Left ventricle myocardium inferior (tissue), 1 donor: ENCODE measurements at places on chromosomes 12 and 14. TPM values are rescaled to one million over a fixed set of nuclear protein-coding genes. Genes with fewer than 3 reads are reported as not detected.

Gene CLECL1
- not detected for total RNA-seq

Gene HOXC5
- not detected for total RNA-seq

Gene WNT1
- total RNA-seq: not detected

Gene GALNT9
- total RNA-seq: not detected

Gene CACNA2D4
- total RNA-seq: 1.2 TPM

Gene LGMN
- 100 TPM for total RNA-seq

Gene ESYT1
- 23.2 TPM for total RNA-seq

Gene ZDHHC22
- not detected for total RNA-seq

Gene KLRD1
- total RNA-seq: 1.4 TPM

GRCh38 chr14:45807178-45807899, 554.3 kb upstream of the MIS18BP1 start:
- no peaks in the 10 kb centered on the region for H3K27me3 ChIP-seq
- no peak for DNase-seq
- H3K4me1 ChIP-seq: no peaks in the 10 kb centered on the region
- H3K27ac ChIP-seq: no peak overlapping the region
- no peak overlapping the region for H3K4me3 ChIP-seq
- H3K36me3 ChIP-seq: no peaks in the 10 kb centered on the region

GRCh38 chr14:96997269-96997668, 200.1 kb downstream of the VRK1 start:
- peaks cover 25% of the 10 kb centered on the region for H3K27me3 ChIP-seq
- no peak overlapping the region for H3K27ac ChIP-seq
- H3K4me3 ChIP-seq: no peak overlapping the region
- no peak for DNase-seq
- no peaks in the 10 kb centered on the region for H3K4me1 ChIP-seq

- H3K27ac ChIP-seq: no peak overlapping the region
- H3K4me1 ChIP-seq: no peaks in the 10 kb centered on the region
- H3K4me3 ChIP-seq: no peak overlapping the region
- H3K36me3 ChIP-seq: no peaks in the 10 kb centered on the region
- peaks cover 40% of the 10 kb centered on the region for H3K27me3 ChIP-seq
Observed at GRCh38 chr12:124227951-124228711, 66.8 kb upstream of the RFLNA start.

GRCh38 chr14:30417121-30417520, 141.8 kb upstream of the G2E3 start:
- H3K27ac ChIP-seq: no peak overlapping the region
- DNase-seq: no peak
- no peak overlapping the region for H3K4me3 ChIP-seq
- no peaks in the 10 kb centered on the region for H3K27me3 ChIP-seq

- DNase-seq: no peak
- no peak overlapping the region for H3K4me3 ChIP-seq
Observed at GRCh38 chr12:59472273-59472672, 123.6 kb upstream of the SLC16A7 start.

GRCh38 chr12:32970465-32971110, 74.0 kb upstream of the PKP2 start:
- H3K27ac ChIP-seq: no peak overlapping the region
- no peaks in the 10 kb centered on the region for H3K4me1 ChIP-seq
- H3K4me3 ChIP-seq: no peak overlapping the region
- no peak for DNase-seq

DNA sequence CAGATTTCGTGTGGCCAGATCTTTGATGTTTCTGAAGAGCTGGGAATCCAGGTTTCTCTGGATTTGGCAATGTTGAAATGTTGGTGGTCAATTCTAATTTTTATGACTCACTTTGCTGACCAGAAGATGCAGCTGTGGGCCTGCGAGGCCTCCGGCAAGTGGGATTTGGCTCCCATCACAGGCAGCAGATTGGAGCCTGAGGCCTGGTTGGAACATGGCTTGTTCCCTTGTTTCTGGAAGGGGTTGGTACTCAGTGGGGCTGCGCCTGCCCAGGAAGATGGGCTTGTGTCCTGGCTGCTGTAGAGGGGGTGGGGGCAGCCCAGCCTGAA, 23.1 kb downstream of the FBRSL1 start:
- no peaks in the 10 kb centered on the region for H3K27me3 ChIP-seq
- peaks cover 32% of the 10 kb centered on the region for H3K4me1 ChIP-seq
- peak overlapping the region; percentile 3 for H3K27ac ChIP-seq

DNA sequence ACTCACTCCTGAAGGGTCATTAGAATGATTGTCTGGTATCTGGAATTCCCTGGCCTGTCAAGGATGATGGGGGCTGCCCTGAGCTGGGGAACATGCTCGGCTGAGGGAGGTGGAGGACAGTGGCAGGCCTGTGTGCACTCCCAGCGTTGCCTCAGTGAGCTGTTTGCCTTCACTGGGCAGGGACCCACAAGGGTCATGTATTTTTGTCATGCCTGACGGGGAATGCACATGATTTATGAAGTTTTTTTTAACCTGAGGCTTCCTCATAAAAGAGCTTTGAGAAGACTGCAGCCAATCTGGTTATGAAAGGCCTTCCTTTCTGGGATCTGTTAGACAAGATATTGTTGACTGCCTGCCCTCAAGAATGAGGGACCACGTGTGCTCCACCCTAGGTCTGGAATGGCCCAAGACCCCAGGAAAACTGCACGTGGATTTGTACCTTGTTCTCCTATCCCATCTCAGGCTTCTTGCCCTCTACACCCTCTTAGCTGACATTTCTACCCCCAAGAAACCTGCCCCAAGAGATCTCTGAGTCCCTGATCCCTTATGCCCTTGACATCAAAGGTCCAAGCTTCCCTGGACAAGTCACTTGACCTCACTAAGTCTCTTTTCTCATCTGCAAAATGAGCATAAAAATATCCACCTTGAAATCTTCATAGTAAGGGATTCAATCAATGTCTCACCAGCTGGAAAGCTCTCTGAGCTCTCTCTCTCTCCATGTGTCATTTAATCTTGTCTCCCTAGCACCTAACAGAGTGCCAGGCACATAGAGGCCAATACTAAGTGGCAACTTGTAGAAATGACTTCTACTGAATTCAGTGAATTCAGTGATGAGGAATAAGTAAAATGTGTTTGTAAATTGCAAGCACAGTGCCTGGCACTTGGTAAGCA, 24.5 kb upstream of the COL2A1 start:
- H3K27ac ChIP-seq: no peak overlapping the region
- no peak overlapping the region for H3K4me3 ChIP-seq
- peaks cover 21% of the 10 kb centered on the region for H3K4me1 ChIP-seq
- no peak for DNase-seq

- H3K4me3 ChIP-seq: no peak overlapping the region
- no peak overlapping the region for H3K27ac ChIP-seq
- H3K4me1 ChIP-seq: no peaks in the 10 kb centered on the region
- peaks cover 14% of the 10 kb centered on the region for H3K36me3 ChIP-seq
- H3K27me3 ChIP-seq: no peaks in the 10 kb centered on the region
- no peak for DNase-seq
Observed at GRCh38 chr12:75294336-75294735, 35.8 kb downstream of the CAPS2 start.

GRCh38 chr12:43733687-43734086, 24.9 kb downstream of the PUS7L start:
- H3K27me3 ChIP-seq: no peaks in the 10 kb centered on the region
- H3K36me3 ChIP-seq: peaks cover 39% of the 10 kb centered on the region
- DNase-seq: no peak
- H3K4me1 ChIP-seq: no peaks in the 10 kb centered on the region
- H3K27ac ChIP-seq: no peak overlapping the region
- H3K4me3 ChIP-seq: no peak overlapping the region

DNA sequence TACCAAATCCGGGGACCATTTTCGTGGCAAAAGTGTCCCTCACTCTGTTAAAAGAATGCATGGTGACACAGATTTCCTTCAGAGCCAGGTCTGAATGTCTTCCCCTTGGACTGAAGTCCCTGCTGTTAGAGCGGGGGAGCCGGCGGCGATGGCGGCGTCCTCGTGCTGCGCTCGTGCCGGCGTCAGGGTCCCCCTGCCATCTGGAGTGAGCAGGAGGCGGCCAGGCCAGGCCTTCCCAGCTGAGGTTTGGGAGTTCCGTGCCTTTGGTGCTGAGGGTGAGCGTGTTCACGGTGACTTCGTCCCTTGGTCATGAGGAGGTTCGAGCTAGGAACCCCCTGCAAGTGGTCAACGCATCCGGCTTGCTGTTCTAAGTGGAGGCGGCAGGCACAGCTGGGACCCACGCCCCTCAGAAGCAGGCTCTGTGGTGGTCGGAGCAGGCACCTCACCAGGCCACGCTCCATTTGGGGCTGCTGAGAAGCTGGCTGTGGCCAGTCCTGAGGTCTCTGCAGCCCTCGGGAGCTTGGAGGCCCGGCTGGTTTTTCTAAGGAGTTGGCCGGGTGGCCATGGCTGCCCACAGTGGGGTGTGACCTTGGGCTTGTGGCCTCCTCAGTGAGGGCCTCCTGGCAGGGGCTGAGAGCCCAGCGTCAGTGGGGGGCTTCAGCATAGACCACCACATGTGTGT, 9.5 kb downstream of the ZFYVE21 start:
- no peaks in the 10 kb centered on the region for H3K27me3 ChIP-seq
- H3K36me3 ChIP-seq: peaks cover 28% of the 10 kb centered on the region
- H3K4me1 ChIP-seq: peaks cover 66% of the 10 kb centered on the region
- no peak for DNase-seq

DNA sequence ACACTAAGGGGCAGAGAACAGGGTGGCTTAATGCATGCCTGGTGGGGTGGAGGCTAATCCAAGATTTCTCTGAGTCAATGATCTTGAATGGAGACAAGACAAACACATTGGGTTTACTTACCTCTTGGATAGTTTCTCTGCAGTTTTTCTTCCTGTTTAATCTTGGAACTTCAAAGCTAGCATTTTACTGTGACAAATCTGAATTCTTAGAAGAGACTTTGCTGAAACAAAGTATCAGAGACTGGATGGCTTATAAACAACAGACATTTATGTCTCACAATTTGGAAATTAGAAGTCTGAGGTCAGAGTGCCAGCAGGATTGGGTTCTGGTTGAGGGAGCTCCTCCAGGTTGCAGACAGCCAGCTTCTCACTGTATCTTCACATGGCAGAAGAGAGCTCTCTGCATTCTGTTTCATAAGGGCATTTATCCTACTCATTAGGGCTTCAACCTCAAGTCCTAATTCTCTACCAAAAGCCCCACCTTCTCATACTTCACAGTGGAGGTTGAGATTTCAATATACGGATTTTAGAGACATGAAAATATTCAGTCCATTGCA, 921.8 kb downstream of the VRK1 start:
- DNase-seq: no peak
- no peak overlapping the region for H3K27ac ChIP-seq
- H3K27me3 ChIP-seq: peaks cover 2% of the 10 kb centered on the region
- H3K4me3 ChIP-seq: no peak overlapping the region
- H3K36me3 ChIP-seq: no peaks in the 10 kb centered on the region

GRCh38 chr14:74793506-74794155, 30.5 kb downstream of the YLPM1 start:
- H3K4me1 ChIP-seq: peaks cover 31% of the 10 kb centered on the region
- H3K36me3 ChIP-seq: peaks cover 15% of the 10 kb centered on the region
- DNase-seq: no peak
- H3K4me3 ChIP-seq: no peak overlapping the region
- H3K27ac ChIP-seq: peak overlapping the region; percentile 51

- DNase-seq: no peak
- no peaks in the 10 kb centered on the region for H3K4me1 ChIP-seq
- no peak overlapping the region for H3K27ac ChIP-seq
- H3K36me3 ChIP-seq: no peaks in the 10 kb centered on the region
- no peak overlapping the region for H3K4me3 ChIP-seq
Observed at GRCh38 chr14:99252940-99253868, 18.8 kb downstream of the BCL11B start.

GRCh38 chr12:101327051-101327450, 47.1 kb downstream of the UTP20 start:
- no peaks in the 10 kb centered on the region for H3K27me3 ChIP-seq
- H3K4me3 ChIP-seq: no peak overlapping the region
- H3K36me3 ChIP-seq: peaks cover 65% of the 10 kb centered on the region
- H3K4me1 ChIP-seq: no peaks in the 10 kb centered on the region
- DNase-seq: no peak
- no peak overlapping the region for H3K27ac ChIP-seq

GRCh38 chr12:57094208-57095160, 5.6 kb downstream of the NAB2 start:
- DNase-seq: no peak
- peaks cover 81% of the 10 kb centered on the region for H3K36me3 ChIP-seq
- peaks cover 59% of the 10 kb centered on the region for H3K4me1 ChIP-seq

- no peaks in the 10 kb centered on the region for H3K36me3 ChIP-seq
- DNase-seq: no peak
- peak overlapping the region; percentile 98 for H3K27ac ChIP-seq
- no peaks in the 10 kb centered on the region for H3K27me3 ChIP-seq
- H3K4me3 ChIP-seq: peak overlapping the region; percentile 85
Observed at GRCh38 chr14:34872822-34873588, 2.2 kb downstream of the BAZ1A start.

- no peak for DNase-seq
- no peak overlapping the region for H3K27ac ChIP-seq
- H3K27me3 ChIP-seq: no peaks in the 10 kb centered on the region
Observed at GRCh38 chr14:34324363-34324795, 137.7 kb downstream of the SPTSSA start.

GRCh38 chr14:48723841-48724495, 862.2 kb downstream of the RPS29 start:
- H3K4me1 ChIP-seq: peaks cover 7% of the 10 kb centered on the region
- no peak overlapping the region for H3K27ac ChIP-seq
- DNase-seq: no peak
- no peaks in the 10 kb centered on the region for H3K36me3 ChIP-seq
- H3K27me3 ChIP-seq: no peaks in the 10 kb centered on the region

DNA sequence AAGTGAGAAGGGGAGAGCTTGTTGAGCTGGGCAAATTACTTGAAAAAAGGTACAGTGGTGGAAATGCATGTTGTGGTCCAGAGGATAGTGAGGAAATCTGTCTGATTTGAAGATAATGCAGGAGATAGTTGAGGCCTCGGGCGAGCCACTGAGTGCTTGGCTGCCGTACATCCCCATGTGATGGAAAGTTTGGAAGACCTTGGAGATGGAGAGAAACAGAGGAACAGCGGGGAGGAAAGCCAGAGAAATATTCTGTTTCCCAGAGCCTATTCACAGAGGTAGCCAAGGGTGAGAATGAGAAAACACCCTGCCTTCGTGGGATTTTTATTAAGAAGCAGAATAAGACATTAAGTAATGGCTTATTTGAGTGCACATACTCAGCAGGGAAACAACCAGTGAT, 498.2 kb downstream of the BCL11B start:
- peaks cover 11% of the 10 kb centered on the region for H3K27me3 ChIP-seq
- H3K36me3 ChIP-seq: no peaks in the 10 kb centered on the region
- H3K27ac ChIP-seq: no peak overlapping the region
- DNase-seq: no peak
- no peaks in the 10 kb centered on the region for H3K4me1 ChIP-seq
- H3K4me3 ChIP-seq: no peak overlapping the region
